Naive thymus-derived CD4-positive, alpha-beta T cell (primary cell): ENCODE measurements at places on chromosomes 7 and 10.
A peak's percentile ranks its signal among the peaks of the same experiment; 100 is the strongest.

DNA sequence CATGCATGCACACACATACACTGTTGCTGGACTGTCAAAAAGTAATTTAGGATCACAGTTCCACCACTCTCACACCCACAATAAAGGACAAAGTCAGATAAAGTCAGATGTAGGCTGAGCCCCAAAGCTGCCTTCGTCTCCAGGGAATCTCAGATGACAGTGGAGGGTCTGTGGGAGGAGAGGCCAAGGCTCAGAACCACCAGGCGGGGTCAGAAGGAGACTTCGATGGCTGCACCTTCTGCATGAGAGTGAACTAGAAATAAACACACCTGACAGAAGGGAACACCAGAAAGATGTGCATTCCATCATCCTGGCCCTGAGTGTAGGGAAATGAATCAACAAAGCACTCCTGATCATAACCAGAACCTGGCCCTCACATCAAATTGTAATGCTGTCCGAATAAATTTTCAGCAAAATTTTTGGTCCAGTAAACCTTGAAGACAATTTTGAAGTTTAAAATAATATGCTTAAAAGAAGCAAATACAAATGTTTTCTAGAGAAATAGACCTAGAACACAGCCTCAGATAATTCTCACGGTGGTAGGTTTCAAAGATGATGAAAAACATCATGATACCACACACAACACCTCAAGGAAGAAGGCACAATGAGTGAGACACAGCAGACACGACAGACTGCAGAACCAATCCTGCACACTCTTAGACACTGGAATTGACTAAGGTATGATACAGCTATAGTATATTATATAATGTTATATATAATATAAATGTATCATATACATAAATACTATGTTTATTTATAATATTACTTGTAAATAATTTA lies 269.8 kb upstream of the KLF6 start:
- peaks cover 10% of the 10 kb centered on the region for H3K4me1 ChIP-seq
- H3K36me3 ChIP-seq: no peaks in the 10 kb centered on the region
- no peak for DNase-seq
- no peak overlapping the region for H3K27ac ChIP-seq
- H3K27me3 ChIP-seq: no peaks in the 10 kb centered on the region

DNA sequence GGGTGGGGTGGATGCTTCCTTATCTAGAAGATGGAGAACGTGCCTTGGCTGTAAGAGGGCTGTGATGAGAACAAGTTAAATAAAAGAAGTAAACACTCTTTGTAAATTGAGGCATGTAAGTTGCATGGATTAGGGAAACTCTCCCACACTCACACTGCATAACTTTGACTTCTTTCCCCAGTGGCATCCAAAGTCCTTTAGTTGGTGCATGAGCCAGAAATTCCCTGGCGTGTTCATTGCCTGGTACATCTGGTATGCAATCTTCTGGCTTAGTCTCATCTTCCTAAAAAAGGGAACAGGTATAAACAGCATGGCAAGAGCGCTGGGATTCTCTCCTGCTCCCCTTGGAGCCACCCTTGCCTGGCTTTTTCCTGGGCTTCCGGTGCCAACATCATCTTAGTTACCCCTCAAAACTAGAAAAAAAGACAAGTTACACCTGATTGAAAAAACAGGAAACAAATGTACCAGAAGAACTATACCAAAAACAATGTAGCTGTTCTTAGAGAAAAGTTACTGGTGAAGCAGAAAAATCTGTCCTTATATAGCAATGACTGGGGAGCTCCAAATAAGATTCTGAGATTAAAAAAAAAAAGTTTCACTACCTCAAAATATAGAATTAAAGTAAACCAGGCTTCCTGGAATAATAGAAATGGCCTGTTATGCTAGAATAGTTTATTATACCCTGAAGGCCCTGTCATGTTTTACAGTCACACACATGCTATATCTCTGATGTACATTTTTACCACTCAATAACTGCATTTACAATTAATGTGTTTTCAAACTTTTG lies 9.9 kb downstream of the RP9 start:
- H3K27ac ChIP-seq: no peak overlapping the region
- no peaks in the 10 kb centered on the region for H3K4me1 ChIP-seq

- H3K36me3 ChIP-seq: no peaks in the 10 kb centered on the region
- DNase-seq: no peak
- H3K27ac ChIP-seq: no peak overlapping the region
- H3K27me3 ChIP-seq: no peaks in the 10 kb centered on the region
These were observed 42.5 kb downstream of the JAKMIP3 start for GRCh38 chr10:132107949-132108877.

DNA sequence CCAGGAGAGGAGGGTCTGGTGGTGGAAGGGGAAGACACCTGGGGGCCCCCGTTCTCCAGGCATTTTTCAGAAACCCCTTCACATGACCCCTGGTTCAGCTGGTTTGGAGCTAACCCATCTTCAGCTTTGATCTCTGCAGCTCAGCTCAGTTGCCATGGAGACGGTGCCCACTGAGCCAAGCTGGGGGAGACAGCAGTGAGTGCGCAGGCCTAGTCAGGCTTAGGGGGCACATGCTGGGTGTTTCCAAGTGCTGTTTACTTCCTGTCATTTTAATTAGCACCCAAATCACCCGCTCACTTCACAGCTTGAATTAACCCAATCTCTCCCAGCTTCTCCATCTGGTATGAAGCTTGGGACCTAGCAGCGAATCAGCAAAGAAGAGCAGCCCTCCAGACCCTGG lies 9.0 kb downstream of the SPOCK2 start:
- peak overlapping the region; percentile 99 for H3K27ac ChIP-seq
- no peak for DNase-seq
- peak overlapping the region; percentile 21 for H3K4me3 ChIP-seq
- H3K27me3 ChIP-seq: no peaks in the 10 kb centered on the region
- peaks cover 93% of the 10 kb centered on the region for H3K4me1 ChIP-seq
- peaks cover 53% of the 10 kb centered on the region for H3K36me3 ChIP-seq

- no peaks in the 10 kb centered on the region for H3K36me3 ChIP-seq
- H3K27me3 ChIP-seq: no peaks in the 10 kb centered on the region
- no peak for DNase-seq
- H3K27ac ChIP-seq: no peak overlapping the region
These were observed 92.0 kb downstream of the ITGA8 start for GRCh38 chr10:15627617-15628196.
